CD4-positive, alpha-beta T cell treated with Interleukin-21 for 1 hour (primary cell): ENCODE measurements at places on chromosomes 5 and 9.

DNA sequence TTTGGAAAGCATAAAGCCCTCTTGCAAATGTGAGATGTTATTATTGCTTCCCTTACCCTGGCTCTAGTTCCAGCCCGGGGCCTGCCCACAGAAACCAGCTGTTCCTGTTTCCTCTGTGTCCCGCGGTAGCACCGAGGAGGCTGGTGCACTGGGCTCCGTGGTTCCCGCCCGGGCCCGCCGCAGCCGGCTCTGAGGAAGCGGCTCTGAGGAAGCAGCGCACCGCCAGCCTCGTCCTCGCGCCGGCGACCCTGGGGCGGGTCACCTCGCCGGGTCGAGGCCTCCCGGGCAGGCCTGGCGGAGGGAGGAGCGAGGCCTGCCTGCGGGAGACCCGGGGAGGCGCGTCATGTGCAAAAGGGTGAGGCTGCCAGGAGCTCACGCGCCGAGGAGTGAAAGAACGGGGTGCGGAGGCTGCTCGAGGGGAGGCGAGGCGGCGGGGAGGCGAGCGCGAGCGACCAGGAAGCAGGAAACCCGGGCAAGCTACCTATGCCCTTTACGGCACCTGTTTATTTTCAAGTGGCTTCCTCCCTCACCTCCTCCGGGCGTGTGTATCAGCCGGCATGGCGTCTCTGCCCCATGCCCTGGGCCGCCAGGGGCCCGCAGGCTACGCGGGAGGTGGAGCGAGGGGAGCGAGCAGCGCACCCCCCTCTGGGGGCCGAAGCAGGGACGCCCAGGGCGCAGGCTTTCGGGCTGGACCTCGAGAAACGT is 61.3 kb upstream of the MEGF10 start:
- DNase-seq = peak; percentile 50

GRCh38 chr5:149366169-149366729 is 8.4 kb downstream of the PCYOX1L start:
- DNase-seq = no peak

- peak; percentile 94 for DNase-seq
Observed at GRCh38 chr5:172806897-172807672, 27.0 kb upstream of the ERGIC1 start.

- no peak for DNase-seq
Observed at GRCh38 chr5:138873466-138874221, 1.5 kb downstream of the LRRTM2 start.

GRCh38 chr9:128361296-128361985 is 9.7 kb upstream of the URM1 start:
- no peak for DNase-seq

- DNase-seq = peak; percentile 37
Observed at GRCh38 chr5:31581498-31582099, 49.5 kb downstream of the C5orf22 start.

DNA sequence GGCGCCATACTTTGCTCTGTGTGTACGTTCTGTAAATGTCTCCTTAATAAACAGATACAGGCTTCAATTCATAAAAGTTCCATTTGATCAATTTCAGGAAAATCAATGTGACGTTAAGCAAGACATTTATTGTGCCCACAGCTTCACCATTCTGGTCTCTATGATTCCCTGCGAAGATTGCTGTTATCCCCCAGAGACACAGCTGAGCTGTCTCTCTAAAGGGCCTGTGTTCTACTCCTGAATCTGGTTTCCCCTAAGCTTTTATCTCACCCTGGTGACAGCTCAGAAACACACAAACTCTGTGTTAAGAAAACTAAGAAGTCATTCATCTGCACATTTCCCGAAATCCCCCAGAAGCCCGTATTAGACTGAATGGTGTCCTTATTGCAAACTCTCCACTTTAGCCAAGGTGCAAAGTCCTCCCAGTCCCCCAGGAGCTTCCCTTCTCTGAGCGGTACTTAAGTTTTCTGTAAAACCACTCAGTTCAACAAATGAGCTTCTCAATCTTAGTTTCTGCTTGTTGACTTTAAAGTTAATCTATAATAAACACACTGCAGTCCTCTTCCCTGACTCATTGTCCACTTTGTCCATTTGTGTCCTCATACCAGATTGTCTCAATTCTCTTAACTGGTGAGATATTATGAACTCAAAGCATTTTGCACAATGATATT is 1.4 kb upstream of the C5orf15 start:
- DNase-seq = no peak
